Fibroblast of mammary gland (primary cell): ENCODE measurements at places on chromosomes 4 and X.

GRCh38 chr4:133146574-133147241 is 2.4 kb upstream of the PCDH10 start:
- DNase-seq = peak; percentile 50

DNA sequence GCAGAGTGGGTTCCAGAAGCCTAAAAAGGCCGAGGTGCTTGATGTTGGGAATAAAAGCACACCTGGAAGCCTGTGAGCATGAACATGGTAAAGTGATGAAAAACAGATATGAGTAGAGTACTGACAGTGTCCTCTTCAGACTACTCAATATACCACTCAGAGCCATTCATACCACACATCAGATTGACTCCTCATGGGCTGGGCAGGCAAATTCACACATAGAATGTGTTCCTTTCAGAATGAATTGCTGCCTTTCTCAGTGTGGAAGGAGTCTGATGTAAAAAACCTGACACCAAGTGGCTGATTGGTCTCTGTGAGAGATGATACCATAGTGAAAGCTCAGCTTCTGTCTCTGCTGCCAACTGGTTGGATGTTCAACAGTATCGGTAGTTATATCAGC is 442.7 kb downstream of the RAPGEF2 start:
- no peak for DNase-seq

- no peak for DNase-seq
Measured at GRCh38 chr4:1255699-1256098, 6.8 kb upstream of the CTBP1 start.

GRCh38 chrX:3962511-3963311 is 249.3 kb upstream of the PRKX start:
- DNase-seq = peak; percentile 22

DNA sequence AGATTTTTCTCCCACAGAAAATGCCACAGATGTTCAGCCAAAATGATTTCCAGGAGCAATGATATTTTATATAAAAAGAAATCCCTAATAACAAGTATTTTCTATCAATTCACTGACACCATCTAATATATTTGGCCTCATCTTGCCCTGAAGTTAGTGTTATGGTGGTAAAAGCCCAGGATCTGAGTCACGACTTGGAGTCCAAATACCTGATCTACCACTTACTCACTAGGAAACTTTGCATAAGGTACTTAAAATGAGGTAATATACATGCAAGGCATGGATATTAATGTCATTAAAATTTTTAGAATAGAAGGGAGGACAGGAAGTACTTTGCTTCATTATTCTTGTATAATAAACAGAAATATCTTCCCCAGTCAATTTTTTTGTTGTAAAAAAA is 16.3 kb downstream of the PPP3CA start:
- no peak for DNase-seq

DNA sequence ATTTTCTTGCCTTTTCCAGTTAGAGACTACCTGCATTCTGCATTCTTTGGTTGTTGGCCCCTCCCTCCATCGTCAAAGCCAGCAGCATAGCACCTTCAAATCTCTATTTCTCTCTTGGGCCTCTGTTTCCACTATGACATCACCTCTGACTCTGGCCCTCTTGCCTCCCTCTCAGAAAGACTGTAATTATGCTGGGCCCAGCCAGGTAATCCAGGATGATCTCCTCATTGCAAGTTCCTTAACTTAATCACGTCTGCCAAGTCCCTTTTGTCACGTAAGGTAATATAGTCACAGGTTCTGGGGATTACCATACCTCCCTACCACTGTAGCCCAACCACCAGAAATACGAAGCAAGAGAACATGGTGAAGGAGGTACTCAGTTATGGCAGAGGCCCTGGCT is 39.3 kb upstream of the NYX start:
- DNase-seq = no peak

GRCh38 chr4:94559351-94559806 is 107.6 kb downstream of the PDLIM5 start:
- peak; percentile 81 for DNase-seq

GRCh38 chrX:86981326-86981879 is 536.2 kb upstream of the KLHL4 start:
- no peak for DNase-seq

- no peak for DNase-seq
Measured at GRCh38 chr4:94165256-94165655, 42.4 kb upstream of the SMARCAD1 start.

GRCh38 chr4:176584031-176584606 is 208.6 kb downstream of the VEGFC start:
- peak; percentile 32 for DNase-seq

DNA sequence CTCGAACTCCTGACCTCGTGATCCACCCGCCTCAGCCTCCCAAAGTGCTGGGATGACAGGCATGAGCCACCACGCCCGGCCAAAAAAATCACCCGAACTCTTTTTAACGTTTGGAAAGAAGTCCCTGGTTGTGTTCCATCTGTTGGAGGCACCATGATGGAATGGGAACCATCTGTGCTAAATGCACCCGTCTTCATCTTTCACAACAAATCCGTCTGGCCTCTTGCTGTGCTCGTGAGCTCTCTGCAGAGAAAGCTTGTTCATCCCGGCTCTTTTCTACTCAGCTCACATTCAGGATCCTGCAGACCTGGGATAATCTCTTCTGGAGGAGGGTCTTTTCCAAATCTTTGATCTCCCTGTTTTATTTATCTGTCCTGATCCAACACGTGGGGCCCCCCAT is 188.8 kb downstream of the CRLF2 start:
- no peak for DNase-seq

GRCh38 chr4:7156761-7157488 is 35.4 kb upstream of the SORCS2 start:
- DNase-seq = peak; percentile 27

DNA sequence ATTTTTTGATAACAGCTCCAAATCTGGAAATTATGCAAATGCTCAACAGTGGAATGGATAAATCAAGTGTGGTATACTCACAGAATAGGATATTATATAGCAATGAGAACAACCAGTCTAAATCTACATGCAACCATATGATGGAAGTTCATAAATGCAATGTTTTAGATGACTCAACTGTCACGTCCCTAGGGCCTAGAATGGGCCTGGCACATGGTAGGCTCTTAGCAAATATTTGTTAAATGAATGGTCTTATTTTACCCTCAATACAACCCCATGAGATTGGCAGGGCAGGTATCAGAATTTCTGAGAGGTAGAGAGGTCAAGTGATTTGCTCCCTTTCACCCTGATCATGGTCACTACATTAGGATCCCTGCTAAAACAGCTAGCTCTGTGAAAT is 14.6 kb upstream of the NKX3-2 start:
- peak; percentile 38 for DNase-seq

- DNase-seq = peak; percentile 89
Measured at GRCh38 chrX:67619253-67619652, 75.4 kb downstream of the AR start.

DNA sequence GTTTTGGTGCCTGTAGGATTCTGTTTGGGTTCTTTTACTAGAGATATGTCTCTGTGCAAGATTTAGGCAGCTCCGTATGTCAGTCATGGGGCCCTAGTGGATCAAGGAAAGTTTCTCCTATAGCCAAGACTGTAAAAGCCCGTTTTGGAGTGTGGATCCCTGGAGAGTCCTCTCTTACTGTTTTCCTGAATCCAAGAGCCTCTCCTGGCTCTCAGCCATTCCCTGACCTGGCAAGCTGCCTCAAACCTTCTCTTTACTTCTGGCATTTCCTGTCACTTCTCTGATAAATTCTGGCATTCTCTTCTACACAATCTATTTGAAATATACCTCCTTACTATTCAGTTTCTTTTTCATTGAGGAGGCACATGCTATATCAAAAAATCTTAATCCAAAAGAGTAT is 41.4 kb downstream of the DCAF12L2 start:
- DNase-seq = no peak

GRCh38 chrX:69988955-69989394 is 60.8 kb downstream of the AWAT2 start:
- DNase-seq = peak; percentile 20

- DNase-seq = no peak
Measured at GRCh38 chr4:2489081-2489805, 20.3 kb downstream of the RNF4 start.

DNA sequence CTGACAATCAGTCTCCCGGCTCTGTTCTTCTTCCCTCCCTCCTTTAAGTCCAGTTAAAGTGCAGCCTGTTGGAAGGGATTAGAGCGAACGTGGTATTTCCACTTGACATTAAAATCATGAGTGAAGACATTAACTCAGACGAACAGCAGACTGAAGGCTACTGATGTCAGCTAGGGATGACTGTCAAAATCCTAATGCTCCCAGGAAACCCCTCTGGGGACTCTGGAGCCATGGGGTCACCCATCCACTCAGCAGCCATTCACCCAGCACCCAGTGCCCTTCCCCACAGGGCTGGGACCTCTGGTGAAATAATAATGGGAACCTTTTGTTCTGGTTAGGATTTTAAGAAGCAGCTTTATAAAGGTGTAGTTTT is 113.9 kb downstream of the DRD5 start:
- DNase-seq = no peak

DNA sequence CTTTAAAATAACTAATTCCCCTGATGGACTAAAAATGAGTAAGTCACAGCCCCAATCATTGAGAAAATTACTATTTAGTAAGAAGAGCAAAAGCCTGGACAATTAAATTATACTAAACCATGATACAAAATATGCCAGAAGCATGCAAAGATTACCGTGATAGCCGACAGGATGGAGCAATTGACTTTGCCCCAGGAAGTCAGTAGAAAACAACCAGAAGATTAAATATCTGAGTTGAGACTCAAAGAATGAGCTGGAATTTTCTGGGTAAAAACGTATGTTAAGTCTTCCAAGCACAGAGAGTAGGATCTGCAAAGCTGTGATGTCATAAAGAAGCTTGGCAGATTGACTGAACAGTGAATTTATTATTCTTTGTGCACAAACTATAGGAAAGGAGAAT is 816.1 kb upstream of the TENM3 start:
- DNase-seq = no peak

DNA sequence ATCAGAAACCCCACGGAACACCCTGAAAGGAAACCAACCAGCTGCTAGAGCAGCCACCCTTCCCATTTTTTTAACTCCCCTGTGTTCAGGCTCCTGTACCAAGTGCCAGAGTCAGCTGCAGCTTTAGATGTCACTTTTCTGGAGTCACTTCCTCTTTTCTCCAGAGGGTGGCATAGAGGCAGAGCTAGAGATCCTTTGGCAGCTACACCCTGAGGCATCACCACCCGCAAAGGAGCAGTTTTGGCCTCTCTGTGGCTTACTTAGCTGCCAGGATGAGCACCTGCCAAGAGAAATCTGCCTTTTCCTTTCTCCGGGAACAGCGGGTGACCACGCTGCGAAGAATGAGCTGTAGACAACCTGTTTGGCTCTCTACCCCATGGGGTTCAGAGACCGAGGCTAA is 58.0 kb upstream of the CHRDL1 start:
- peak; percentile 32 for DNase-seq

GRCh38 chrX:151386838-151387459 is 10.1 kb upstream of the VMA21 start:
- no peak for DNase-seq
